ENCODE measurements at places on chromosomes 16 and 17. TPM values are rescaled to one million over a fixed set of nuclear protein-coding genes. Genes with fewer than 3 reads are reported as not detected.

The MGAT5B gene
- total RNA-seq, result 0.47 TPM

The SLC16A6 gene
- 1.7 TPM for total RNA-seq

The ANKS4B gene
- total RNA-seq, result 104 TPM

The PARN gene
- 66.8 TPM for total RNA-seq

DNA sequence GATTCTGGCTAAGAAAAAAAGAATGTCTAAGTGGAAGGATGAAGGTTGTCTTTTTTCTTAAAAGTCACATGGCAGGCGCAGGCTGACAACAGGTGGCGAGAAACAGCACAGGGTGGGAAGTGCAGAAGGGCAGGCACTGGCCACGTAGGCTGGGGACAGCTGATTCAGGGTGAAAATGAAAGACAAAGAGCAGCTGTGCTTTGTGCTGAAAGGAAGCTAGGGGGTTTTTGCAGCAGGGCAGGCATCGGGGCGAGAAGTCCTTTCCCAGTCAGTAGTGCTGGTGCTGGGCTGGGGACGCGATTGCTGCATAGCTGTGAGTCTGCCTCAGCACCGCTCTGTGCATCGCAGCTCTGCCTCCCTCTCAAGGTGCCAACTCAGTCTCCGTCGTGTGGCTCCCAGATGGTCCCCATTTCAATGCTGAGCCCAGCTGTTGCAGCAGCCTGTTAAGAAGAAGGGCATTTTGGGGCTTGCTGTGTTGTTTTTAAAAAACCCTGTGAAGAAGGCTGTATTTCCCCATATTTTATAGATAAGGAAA, 183.1 kb upstream of the CCL2 start:
- H3K36me3 ChIP-seq, result no peaks in the 10 kb centered on the region
- H3K27ac ChIP-seq, result no peak overlapping the region
- no peaks in the 10 kb centered on the region for H3K4me1 ChIP-seq
- H3K4me3 ChIP-seq, result no peak overlapping the region
- DNase-seq, result no peak
- H3K27me3 ChIP-seq, result no peaks in the 10 kb centered on the region

DNA sequence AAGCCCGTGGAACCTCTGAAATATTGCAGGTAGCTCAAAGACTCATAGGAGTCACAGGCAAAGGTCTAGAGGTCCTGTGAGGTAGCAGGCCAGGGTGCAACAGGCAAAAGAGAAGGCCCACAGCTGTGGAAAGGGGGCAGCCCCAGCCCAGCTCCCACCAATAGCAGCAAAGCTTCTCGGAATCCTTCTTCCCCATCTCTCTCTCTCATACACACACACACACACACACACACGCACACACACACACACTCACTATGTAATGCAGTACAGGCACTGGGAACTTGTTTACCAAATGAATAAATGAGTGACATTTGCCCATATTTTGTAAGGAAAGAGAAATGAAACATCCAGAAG, 16.8 kb upstream of the SUPT4H1 start:
- no peak overlapping the region for H3K4me3 ChIP-seq
- no peaks in the 10 kb centered on the region for H3K27me3 ChIP-seq
- H3K4me1 ChIP-seq, result peaks cover 9% of the 10 kb centered on the region
- DNase-seq, result peak; percentile 62
- H3K36me3 ChIP-seq, result no peaks in the 10 kb centered on the region

GRCh38 chr17:72393553-72393952, 272.7 kb downstream of the SOX9 start:
- H3K36me3 ChIP-seq, result no peaks in the 10 kb centered on the region
- peak overlapping the region; percentile 9 for H3K27ac ChIP-seq
- H3K4me1 ChIP-seq, result no peaks in the 10 kb centered on the region
- H3K27me3 ChIP-seq, result no peaks in the 10 kb centered on the region
- no peak for DNase-seq

DNA sequence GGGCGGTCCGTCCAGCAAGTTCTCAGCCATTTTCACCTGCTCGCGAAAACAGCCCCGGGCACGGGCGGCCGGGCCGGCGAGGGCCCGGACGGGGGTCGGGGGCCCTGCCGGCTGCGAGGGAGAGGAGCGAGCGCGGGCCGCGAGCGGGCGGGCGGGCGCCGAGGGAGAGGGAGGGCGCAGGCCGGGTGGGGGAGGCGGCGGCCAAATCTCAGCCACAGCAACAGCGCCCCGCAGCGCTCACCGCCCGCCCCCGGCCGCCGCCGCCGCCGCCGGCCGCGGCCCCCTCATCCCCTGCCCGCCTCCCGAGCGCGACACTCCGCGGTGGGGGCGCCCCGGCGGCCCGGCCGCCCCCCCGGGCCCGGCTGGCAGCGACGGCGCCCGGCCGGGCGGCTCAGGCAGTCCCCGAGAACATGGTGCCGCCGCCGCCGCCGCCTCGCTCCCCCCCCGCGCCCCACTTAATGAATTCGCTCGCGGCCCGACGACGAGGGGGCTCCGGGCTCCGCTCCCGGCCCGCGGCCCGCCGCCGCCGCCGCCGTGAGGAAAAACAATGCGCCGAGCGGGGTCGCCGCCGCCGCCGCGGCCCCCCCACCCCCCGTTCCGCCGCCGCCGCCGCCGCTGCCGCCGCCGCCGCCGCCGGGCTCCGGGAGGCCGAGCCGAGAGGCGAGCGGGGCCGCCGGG, 487 bp downstream of the CREBBP start:
- peak overlapping the region; percentile 87 for H3K4me3 ChIP-seq
- peak overlapping the region; percentile 84 for H3K27ac ChIP-seq
- H3K4me1 ChIP-seq, result peaks cover 7% of the 10 kb centered on the region
- DNase-seq, result peak; percentile 70
- no peaks in the 10 kb centered on the region for H3K27me3 ChIP-seq

GRCh38 chr16:3022208-3022683, 1.5 kb downstream of the HCFC1R1 start:
- H3K4me3 ChIP-seq, result peak overlapping the region; percentile 79
- peaks cover 23% of the 10 kb centered on the region for H3K4me1 ChIP-seq
- no peaks in the 10 kb centered on the region for H3K27me3 ChIP-seq
- no peaks in the 10 kb centered on the region for H3K36me3 ChIP-seq
- DNase-seq, result peak; percentile 91
- H3K27ac ChIP-seq, result peak overlapping the region; percentile 99

All from Peyer's patch (tissue), 4 donors.